Stimulated activated CD4-positive, alpha-beta T cell treated with anti-CD3 and anti-CD28 coated beads, Interleukin-12 subunit alpha, Interleukin-12 subunit beta, amount 100 ng/mL, for 48 hours (primary cell): ENCODE measurements at places on chromosomes 2 and 18.

DNA sequence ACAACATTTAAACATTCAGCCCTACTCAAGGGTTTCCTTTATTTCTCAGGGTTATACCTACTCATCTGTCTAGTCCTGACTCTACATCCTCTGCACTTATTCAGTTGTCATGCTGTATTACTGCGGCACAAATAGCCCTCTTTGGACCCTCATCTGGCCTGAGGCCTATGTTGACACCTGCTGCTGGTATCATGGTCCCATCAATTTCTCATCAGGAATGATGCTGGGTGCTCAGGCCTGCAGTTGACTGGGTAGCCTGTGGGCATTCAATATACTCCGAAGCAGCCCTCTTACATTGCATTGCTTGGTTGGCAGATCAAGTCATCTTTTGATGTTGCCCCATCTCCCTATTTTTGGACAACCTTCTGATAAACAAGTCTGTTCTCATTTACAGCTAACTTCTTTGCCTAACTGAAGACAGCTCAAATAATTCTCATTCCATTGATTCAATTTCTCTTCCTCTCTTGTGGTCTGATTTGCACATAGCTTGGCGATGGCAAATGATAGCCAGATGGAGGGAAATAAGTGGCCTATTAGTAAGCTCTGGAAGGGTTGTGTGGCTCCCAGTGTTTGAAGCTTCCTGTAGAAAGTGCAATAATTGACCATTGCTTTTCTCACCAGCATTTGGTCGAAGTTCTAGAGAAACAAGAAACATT lies 19.1 kb upstream of the MC4R start:
- DNase-seq: no peak

DNA sequence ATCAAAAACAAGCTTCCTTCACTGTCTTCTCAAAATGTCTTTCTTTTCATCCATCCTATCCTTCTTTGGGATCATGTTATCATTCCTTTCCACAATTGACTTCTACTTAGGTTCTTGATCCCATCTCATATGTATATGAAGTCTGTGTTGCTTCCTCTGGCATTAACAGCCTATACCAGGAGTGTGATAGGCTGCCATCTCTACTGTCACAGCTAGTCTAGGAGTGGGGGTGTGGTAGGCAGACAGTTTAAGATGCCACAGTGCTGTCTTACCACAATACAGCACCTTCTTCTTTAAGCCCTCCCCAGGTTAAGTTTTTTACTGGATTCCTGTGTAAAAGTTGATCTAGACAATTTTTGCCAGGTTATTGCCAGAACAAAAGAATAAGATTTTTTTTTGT lies 3.7 kb upstream of the HTR2B start:
- DNase-seq: no peak

- DNase-seq: no peak
Measured at GRCh38 chr18:55500316-55501086, 87.5 kb downstream of the TCF4 start.

GRCh38 chr2:192030289-192030688 lies 164.4 kb downstream of the TMEFF2 start:
- no peak for DNase-seq

GRCh38 chr2:221568299-221568698 lies 3.8 kb downstream of the EPHA4 start:
- DNase-seq: no peak

DNA sequence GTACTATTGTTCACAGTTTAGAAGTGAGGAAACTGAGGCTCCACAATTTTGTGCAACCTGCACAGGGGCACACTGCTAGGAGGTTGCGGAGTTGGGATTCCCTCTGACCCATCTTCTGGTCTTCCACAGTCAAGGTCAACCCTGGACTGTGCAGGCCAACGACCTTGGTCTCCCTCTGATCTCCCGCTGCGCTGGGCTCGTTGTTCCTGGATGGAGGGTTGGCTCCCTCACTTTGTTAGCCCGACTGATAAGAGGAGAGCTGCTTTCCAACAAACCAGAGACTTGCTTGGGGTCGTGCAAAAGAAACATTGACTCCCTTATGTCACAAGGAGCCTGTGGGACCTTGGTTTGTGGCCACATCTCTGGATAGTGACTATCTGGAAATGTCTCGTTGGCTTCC lies 187.6 kb downstream of the MYCN start:
- no peak for DNase-seq

GRCh38 chr18:49721981-49722380 lies 91.4 kb downstream of the ACAA2 start:
- no peak for DNase-seq

- no peak for DNase-seq
Measured at GRCh38 chr18:26510337-26510736, 38.0 kb downstream of the KCTD1 start.

GRCh38 chr2:223865124-223865523 lies 27.7 kb upstream of the AP1S3 start:
- no peak for DNase-seq

DNA sequence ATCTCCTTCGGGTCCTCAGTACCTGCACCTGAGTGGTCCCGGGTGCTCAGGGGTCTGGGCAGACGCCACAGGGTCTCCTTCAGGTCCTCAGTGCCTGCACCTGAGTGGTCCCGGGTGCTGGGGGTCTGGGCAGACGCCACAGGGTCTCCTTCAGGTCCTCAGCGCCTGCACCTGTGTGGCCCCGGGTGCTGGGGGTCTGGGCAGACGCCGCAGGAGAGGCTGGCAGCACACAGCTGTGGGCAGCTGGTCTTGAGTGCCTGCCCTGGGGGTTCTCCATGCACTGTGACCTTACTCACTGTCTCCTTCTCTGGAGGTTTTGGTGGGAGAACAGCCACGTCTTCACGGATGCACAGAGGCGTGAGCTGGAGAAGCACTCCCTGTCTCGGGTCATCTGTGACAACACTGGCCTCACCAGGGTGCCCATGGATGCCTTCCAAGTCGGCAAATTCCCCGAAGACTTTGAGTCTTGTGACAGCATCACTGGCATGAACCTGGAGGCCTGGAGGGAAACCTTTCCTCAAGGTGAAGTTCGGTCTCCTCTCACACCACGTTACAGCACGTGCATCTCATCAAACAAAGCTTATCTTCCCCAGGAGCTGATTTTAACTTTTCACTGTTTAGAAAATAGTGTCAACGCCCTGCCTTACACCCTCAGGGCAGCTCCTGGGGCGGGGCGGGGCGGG lies 82.6 kb downstream of the TPO start:
- no peak for DNase-seq

GRCh38 chr2:37343537-37344434 lies 644 bp upstream of the QPCT start:
- no peak for DNase-seq

- DNase-seq: no peak
Measured at GRCh38 chr2:198657512-198658121, 800.1 kb downstream of the SATB2 start.

GRCh38 chr2:106124905-106125549 lies 69.1 kb downstream of the UXS1 start:
- no peak for DNase-seq

DNA sequence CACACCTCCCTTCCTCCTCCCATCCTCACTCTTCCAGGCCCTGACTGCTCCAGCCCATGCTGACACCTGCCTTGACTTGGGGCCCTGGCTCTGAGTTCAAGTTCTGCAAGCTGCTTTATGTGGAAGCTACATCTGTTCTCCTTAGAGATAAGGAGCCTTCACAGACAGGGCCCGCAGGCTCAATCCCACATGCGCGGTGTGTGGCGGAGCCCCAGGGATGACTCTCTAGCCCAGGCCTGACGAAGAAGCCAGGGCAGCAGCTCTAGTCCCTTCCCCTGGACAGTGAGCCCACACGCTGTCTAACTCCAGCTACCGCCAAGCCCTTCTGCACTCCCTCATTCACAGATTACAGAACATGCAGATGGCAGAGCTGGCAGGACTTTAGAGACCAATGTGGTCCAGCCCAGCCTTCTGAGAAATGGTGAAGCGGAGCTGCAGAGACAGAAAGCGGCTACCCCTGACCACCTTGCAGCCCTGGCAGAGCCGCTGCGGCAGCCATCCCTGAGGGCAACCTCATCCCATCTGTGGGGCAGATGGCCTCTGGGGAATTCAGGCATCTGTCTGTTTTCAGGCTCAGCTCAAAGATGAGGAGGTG lies 304.3 kb downstream of the CELF4 start:
- no peak for DNase-seq

- DNase-seq: no peak
Measured at GRCh38 chr2:157329524-157329923, 3.9 kb upstream of the ERMN start.

DNA sequence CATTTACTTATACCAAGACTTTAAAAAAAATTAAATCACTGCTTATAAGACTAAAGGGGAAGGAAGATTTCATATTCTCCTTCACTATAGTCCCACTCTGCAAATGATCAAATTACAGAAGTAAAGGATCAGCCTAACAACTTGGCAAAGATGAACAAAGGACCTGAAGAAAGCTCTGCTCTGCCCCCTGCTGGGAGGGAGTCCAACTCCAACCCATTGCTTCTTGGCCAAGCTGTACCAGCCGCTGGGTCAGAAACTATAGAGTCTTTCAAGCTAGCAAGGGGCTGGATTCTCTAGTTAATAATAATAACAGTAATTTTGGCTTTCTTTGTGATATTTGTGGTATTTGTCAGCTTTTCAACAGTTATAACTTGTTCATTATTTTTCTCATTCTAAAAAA lies 927.0 kb upstream of the CRIM1 start:
- peak; percentile 12 for DNase-seq

DNA sequence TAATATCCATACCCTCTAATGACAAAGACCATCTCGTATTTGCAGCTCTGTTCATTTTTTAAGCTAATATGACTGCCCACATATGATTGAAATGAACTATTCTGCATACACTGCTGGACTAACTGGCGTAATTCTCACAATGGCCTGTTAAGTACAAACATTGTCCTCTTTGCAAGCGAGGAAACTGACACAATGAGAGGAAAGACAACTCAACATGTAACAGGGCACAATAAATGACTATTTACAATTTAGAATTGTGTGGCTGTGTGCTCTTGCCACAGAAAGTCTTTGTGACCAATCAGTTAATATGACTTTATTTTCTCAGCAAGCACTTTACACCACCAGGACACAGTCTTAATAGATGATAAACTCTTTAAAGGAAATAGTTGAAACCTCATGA lies 498.0 kb downstream of the CNTNAP5 start:
- no peak for DNase-seq

DNA sequence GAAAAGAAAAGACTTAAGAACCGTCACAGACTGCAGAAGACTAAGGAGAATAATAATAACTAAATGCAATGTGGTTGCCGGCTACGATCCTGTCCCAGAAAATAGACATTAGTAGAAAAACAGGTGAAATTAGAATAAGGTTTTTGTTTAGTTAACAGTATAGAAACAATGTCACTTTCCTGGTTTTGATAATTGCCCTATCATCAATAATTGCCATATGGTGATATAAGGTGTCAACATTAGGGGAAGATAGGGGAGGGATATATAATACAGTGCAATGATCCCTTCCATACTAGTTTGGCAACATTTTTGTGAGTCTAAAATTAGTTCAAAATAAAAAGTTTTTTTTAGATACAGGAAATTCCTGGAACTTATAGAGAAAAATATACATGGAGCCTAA lies 144.8 kb downstream of the SATB2 start:
- DNase-seq: no peak

DNA sequence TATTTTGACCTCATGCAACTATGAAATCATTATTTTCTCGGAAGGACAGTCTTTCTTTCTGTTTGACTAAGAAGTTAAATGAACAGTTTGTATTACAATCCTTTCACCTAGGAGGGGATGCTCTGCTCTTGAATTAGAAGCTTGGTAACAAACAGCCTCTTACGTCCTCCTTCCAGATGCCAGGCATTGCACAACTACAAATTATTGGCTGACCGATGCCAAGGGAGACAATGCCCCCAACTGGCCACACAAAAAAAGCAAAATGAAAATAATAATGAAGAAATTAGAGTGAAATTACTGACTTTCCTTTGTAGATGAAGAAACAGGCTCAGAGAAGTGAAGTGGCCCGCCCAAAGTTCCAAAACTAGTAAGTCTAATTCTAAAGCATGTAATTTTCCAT lies 177.9 kb downstream of the CYRIA start:
- no peak for DNase-seq

GRCh38 chr2:234989183-234989701 lies 37.4 kb downstream of the SH3BP4 start:
- no peak for DNase-seq

- DNase-seq: no peak
Measured at GRCh38 chr18:56580026-56580425, 58.4 kb downstream of the TXNL1 start.

- no peak for DNase-seq
Measured at GRCh38 chr2:157267476-157267875, 10.0 kb downstream of the GALNT5 start.

GRCh38 chr2:190415251-190415650 lies 7.1 kb downstream of the MFSD6 start:
- no peak for DNase-seq

DNA sequence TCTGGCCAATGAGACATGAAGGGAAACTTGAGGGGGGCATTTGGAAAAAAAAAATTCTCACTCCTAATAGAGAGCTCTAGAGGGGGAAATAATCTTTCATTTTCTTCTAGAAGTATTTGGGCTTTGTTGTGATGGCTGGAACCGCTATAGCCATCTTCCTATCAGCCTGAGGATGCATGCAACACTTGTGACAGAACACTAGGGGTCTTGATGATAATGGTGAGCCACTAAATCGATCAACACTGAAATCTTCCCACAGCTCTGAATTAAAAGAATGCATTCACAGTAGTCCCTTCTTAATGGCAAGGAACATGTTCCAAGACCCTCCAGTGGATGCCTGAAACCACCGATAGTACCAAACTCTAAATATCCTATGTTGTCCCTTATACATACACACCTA lies 325.3 kb downstream of the LNPK start:
- DNase-seq: no peak

GRCh38 chr2:108345951-108346350 lies 31.8 kb upstream of the SULT1C4 start:
- no peak for DNase-seq

- DNase-seq: no peak
Measured at GRCh38 chr2:190634381-190634780, 14.5 kb upstream of the NAB1 start.

DNA sequence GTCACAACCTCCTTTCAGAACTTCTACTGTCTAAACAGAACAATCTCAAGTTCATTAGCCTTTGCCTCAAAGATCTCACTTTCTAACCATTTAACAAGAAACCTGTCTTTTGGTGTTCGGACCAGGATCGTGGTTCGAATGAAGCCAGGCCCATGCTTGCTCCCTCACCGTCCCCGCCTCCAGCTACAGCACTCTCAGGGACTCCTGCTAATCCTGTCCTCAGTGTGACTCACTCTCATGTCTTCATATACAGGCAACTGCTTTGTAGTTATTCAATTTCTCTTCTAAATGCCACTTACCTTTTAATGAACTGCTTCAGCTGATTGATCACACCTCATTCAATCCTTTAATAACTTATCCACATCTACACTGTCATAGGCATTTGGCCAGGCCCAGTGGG lies 15.8 kb downstream of the SERTAD2 start:
- no peak for DNase-seq

- no peak for DNase-seq
Measured at GRCh38 chr18:73793386-73793785, 354.2 kb downstream of the FBXO15 start.

- DNase-seq: no peak
Measured at GRCh38 chr2:177673602-177674595, 281.3 kb downstream of the AGPS start.

GRCh38 chr2:172086241-172087206 lies 1.2 kb downstream of the DLX1 start:
- DNase-seq: no peak
